NCI-H187 treated with DMSO at 0.1 percent for 48 hours (cell line): ENCODE measurements at places on chromosomes 1 and 21.

DNA sequence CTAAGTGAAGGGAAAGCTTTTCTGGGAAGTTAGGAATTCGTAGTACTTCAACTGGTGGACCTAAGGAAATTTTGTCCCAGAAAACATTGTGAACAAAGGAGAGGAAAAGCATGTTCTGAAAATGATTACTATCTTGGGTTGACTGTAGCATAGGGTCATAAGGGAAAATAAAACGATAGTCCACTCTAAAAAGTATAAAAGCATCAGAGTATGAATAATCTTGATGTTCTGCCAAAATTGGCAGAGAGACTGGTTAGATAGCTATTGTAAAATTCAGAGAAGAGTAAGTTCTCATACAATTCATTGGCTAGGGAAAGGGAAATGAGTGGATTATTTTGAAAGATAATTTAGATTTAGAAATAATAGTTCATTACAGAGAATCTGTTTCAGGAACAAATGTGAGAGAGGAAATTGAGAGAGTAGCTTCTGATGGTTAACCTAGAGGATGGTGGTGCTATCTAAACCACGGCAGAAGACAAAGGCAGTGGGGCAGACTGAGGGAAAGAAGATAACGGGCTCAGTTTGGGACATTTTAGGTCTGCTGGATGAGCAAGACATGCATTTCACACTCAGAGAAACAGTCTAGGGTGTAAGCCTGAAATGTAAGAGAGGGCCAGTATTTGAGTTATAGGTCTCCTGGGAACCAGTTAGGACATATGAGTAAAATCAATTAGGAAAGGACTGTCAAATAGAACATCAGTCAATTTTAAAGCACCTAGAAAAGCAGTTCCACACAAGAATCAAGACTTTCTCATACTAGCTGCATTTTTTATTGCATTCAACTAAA is 799.3 kb upstream of the CXADR start:
- no peak for DNase-seq

- DNase-seq: no peak
Observed at GRCh38 chr1:161940866-161941591, 82.6 kb downstream of the OLFML2B start.

DNA sequence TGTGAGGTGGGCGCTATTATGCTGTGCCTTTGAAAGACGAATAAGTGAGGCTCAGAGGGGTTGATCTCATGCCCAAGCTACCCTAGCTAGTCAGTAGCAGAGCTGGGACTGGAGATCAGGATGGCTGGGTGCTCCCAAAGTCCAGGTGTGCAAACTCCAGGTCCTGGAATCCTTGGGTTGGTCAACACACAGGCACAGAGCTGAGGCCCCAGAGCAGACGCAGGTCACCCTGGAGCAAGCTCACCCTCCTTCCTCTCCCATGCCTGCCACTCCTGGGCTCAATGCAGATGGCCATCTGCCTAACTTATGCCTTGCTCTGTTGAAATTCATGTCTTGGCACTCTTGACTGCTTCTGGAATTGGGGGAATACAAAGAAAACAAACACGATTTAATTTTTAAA is 587.2 kb downstream of the PTPRU start:
- no peak for DNase-seq

GRCh38 chr1:61202854-61203598 is 120.7 kb downstream of the NFIA start:
- no peak for DNase-seq

DNA sequence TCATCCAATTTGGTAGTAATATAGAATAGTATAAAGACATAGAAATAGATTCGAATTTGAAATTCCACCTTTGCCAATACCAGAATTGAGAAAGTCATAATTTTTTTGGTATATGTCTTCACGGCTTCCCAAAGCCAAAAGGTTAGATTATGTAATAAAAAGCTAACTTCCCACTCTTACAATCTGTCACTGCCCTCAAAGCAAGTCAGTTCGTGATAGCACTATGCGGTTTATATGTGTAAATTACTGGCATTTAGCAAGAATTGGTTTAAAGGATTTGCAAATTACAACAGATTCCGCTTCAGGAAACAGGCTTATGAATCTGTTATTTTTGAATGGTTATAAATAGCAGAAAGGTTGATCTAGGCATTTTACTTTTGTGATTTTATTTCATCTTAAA is 679.4 kb upstream of the ADGRL2 start:
- DNase-seq: no peak

DNA sequence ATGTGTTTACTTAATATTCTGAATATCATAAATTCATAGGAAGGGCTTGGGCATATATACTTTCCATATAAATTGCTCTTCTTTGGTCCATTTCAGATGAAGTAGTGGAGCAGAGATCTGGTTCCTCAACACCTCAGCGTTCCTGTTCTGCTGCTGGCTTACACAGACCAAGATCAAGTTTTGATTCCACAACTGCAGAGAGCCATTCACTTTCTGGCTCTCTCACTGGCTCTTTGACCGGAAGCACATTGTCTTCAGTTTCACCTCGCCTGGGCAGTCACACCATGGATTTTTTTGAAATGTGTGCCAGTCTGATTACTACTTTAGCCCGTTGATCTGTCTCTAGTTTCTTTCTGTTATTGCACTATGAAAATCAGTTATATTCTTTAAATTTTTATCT is 62.3 kb downstream of the PRKAA2 start:
- DNase-seq: no peak
